ENCODE measurements at places on chromosomes 13 and 19.

GRCh38 chr13:111659219-111659775 is 338.9 kb downstream of the TEX29 start:
- DNase-seq: no peak

DNA sequence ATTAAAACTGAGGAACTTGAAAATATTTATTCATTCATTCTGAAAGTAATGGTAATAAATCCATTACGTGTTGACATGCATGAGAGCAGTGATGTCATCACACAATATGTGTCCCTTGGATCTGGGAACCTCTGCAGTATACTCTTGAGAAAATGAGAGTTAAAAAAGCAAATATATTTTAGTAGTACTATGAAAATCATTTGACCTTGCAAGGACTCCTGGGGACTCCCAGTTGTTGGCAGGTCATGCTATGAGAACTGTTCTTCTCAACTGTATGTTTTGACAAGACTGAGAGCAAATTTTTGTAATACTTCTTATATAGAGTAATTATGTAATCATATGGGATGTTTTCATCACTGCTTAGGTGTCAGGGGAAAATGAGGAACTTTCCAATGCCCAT is 249.4 kb downstream of the PCCA start:
- no peak for DNase-seq

GRCh38 chr13:24293746-24294145 is 15.6 kb upstream of the C1QTNF9 start:
- DNase-seq: no peak

GRCh38 chr13:90281709-90282108 is 1065.8 kb upstream of the MIR17HG start:
- no peak for DNase-seq

DNA sequence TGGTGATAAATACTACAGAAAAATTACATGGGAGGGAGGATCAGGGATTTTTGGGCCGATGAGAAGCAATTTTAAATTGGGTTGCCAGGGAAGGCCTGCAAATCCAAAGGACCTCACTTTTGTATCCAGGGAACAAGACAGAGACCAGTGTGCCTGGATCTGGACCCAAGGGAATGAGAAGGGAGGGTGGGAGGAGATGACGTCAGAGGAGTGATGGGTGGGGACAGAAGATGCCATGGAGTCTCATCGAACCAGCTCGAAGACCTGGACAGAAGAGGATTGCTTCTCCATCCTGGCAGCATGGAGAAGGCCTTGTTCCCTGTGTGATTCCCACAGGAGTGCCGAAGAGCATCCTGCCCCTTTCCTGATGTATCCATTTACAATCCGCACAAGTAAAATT is 68.9 kb downstream of the ITGBL1 start:
- no peak for DNase-seq

DNA sequence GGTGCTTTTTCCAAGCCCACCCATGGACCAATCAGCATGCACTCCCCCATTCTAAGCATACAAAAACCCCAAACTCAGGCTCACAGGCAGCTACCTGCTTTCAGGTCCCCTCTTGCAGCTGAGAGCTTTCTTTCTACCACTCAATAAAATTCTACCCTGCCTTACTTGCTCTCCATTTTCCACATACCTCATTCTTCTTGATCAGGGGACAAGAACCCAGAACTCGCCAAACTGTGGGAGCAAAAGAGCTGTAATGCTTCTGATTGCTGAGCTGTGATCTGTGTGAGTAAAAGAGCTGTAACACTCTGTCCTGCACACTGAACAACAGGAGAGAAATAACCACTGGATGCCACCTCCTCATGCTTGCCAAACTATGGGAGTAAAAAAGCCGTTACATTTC is 972.1 kb downstream of the SLITRK5 start:
- no peak for DNase-seq

- peak; percentile 69 for DNase-seq
Measured at GRCh38 chr19:33416307-33417215, 43.1 kb downstream of the CEBPG start.
